ENCODE measurements at places on chromosomes 16 and 17. TPM values are rescaled to one million over a fixed set of nuclear protein-coding genes. Genes with fewer than 3 reads are reported as not detected.

The NOTUM gene
- not detected for total RNA-seq

The CLEC18B gene
- total RNA-seq = 4.2 TPM

The PPM1E gene
- total RNA-seq = not detected

The RND2 gene
- 0.16 TPM for total RNA-seq

DNA sequence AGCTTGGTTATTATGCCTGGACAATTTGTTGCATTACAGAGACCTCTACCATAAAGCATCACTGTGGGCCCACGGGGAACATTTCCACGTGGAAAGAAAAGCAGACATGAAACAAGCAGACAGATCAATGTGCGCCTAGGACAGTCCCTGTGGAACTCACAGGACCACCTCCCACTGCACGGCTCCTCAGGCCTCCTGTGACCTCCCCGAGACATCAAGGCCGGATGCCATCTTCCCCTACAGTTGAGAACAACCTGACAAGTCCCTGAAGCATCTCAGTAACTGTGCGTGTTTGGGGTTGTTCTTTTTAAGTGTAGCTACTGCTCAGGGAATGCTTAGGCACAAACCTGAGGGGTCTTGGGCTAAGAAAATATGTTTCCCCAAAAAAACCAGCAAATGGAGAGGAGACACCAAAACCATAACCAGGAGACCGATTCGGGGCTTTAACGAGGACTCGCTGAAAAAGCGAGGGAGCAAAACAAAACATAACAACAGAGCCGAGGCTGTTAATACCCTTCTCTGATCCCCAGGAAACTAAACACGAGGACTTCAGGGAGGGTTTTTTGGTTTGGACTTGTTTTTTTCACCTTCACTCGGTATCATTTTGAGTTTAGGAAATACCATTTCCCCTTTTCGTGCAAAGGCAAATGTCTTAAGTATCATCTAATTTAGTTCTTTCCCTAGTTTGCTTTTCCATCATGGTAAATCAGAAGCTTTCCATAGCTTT is 87.1 kb downstream of the CYTH1 start:
- peaks cover 45% of the 10 kb centered on the region for H3K36me3 ChIP-seq
- H3K4me1 ChIP-seq = peaks cover 16% of the 10 kb centered on the region
- H3K4me3 ChIP-seq = no peak overlapping the region
- H3K27ac ChIP-seq = peak overlapping the region; percentile 41
- no peak for DNase-seq

DNA sequence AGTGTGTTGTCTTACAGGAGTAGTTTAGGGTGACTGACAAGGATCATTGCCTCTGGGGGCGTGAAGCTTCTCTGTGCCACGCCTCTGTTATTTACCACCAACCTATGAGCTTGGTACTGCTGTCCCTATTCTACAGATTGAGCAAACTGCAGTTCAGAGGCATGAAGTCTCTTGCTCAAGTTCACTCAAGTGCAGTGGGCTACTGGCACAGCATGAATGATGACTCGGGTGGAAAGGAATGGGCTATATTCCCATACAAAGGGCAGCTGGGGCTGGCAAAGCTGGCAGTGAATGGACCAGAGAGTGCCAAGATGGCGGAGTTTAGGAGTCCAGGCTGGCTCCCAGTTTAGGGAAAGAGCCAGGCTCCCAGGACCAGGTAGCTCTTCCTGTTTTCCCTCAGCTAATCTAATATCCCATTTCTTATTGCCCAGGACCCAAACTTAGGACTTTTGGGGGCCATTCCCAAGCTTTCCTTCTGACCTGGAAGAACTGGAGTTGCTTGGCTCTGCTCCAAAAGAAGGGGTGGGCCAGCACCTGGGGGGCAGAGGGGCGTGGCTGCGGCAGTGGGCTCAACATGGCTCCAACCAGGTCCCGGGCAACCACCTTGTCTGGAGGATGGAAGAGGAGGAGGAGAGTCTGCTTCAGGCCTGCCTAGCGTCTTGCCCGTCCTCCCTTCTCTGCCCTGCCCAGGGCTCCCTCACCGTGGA is 12.9 kb downstream of the PLK1 start:
- H3K36me3 ChIP-seq = peaks cover 34% of the 10 kb centered on the region
- H3K4me3 ChIP-seq = no peak overlapping the region
- no peak overlapping the region for H3K27ac ChIP-seq
- peaks cover 8% of the 10 kb centered on the region for H3K4me1 ChIP-seq
- DNase-seq = no peak
- no peaks in the 10 kb centered on the region for H3K27me3 ChIP-seq

DNA sequence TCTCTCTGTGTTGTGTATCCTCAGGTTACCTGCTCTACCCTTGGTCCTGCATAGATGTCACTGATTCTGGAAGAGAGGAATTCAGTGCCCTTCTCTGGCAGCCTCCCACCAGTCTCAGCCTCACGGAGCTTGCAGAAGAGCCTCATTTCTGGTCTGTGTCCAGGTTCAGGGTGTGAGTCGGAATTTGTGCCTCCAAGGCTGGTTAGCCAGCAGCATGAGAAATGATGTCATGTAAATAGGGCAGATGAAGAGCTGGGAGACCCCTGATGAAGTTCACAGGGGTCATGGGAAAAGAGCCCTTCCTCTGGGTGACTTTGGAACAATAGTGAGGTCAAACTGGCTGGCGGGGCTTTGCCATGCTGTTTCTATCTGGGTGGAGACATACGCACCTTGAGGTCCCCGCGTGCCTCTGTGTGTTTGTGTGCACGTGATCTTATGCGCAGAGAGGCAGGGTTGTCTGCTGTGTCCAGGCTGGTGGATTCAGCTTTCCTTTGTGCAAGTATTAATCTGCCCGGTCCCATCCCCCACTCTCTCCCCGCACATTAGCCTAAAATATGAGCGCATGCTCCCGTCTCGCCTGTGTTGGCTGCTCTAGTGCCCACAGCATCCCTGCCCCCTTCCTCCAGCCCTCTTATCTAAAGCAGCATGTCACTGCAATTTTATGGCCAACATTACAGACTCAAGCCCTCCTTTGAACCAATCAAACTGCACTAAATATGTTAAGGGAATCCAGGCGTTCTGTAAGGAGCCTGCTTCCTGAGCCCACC is 256.3 kb upstream of the ZFHX3 start:
- H3K4me1 ChIP-seq = no peaks in the 10 kb centered on the region
- H3K4me3 ChIP-seq = no peak overlapping the region
- no peak for DNase-seq
- no peak overlapping the region for H3K27ac ChIP-seq

DNA sequence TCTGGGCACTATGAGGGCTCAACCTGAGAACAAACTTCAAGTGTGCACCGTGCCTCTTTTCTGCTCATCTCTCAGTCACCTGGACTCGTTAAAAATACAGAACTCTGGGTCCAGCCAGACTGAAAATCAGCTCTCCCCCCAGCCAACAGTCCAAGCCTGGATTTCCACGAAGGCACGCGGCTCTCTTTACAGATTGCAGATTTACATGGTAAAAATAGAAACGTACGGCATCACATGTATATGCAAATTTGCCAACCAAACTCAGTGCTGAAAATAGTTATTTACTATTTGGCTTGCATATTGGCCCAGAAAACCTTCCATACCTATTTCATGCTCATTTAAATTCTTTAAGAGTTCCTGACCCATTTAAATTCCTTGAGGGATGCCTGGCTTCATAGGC is 315.8 kb downstream of the MAF start:
- H3K4me3 ChIP-seq = no peak overlapping the region
- H3K36me3 ChIP-seq = no peaks in the 10 kb centered on the region
- H3K27ac ChIP-seq = no peak overlapping the region
- peaks cover 45% of the 10 kb centered on the region for H3K4me1 ChIP-seq
- DNase-seq = no peak

DNA sequence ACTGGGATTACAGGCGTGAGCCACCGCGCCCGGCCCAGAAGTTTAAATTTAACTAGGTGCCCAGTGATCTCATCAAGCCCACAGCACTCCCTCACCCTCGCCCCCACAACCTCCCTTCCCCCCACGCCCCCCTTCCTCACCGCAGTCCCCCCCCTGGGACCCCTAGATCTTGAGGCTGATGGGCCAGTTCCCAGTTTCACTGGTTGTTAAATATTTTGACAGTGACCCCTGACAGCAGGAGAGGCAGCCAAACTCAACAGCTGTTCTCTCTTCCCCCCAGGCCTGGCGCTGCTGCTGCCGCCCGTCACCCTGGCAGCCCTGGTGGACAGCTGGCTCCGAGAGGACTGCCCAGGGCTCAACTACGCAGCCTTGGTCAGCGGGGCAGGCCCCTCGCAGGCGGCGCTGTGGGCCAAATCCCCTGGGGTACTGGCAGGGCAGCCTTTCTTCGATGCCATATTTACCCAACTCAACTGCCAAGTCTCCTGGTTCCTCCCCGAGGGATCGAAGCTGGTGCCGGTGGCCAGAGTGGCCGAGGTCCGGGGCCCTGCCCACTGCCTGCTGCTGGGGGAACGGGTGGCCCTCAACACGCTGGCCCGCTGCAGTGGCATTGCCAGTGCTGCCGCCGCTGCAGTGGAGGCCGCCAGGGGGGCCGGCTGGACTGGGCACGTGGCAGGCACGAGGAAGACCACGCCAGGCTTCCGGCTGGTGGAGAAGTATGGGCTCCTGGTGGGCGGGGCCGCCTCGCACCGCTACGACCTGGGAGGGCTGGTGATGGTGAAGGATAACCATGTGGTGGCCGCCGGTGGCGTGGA is 15.6 kb downstream of the QPRT start:
- no peak overlapping the region for H3K27ac ChIP-seq
- no peaks in the 10 kb centered on the region for H3K27me3 ChIP-seq
- H3K4me3 ChIP-seq = no peak overlapping the region
- H3K4me1 ChIP-seq = peaks cover 2% of the 10 kb centered on the region
- DNase-seq = no peak

GRCh38 chr17:17516941-17517720 is 20.9 kb upstream of the RASD1 start:
- H3K27ac ChIP-seq = no peak overlapping the region
- H3K4me3 ChIP-seq = no peak overlapping the region
- H3K36me3 ChIP-seq = no peaks in the 10 kb centered on the region
- H3K4me1 ChIP-seq = no peaks in the 10 kb centered on the region
- H3K27me3 ChIP-seq = no peaks in the 10 kb centered on the region
- DNase-seq = no peak

GRCh38 chr16:7914748-7915147 is 582.1 kb downstream of the RBFOX1 start:
- no peak for DNase-seq
- H3K4me1 ChIP-seq = no peaks in the 10 kb centered on the region
- no peaks in the 10 kb centered on the region for H3K27me3 ChIP-seq
- H3K36me3 ChIP-seq = no peaks in the 10 kb centered on the region

DNA sequence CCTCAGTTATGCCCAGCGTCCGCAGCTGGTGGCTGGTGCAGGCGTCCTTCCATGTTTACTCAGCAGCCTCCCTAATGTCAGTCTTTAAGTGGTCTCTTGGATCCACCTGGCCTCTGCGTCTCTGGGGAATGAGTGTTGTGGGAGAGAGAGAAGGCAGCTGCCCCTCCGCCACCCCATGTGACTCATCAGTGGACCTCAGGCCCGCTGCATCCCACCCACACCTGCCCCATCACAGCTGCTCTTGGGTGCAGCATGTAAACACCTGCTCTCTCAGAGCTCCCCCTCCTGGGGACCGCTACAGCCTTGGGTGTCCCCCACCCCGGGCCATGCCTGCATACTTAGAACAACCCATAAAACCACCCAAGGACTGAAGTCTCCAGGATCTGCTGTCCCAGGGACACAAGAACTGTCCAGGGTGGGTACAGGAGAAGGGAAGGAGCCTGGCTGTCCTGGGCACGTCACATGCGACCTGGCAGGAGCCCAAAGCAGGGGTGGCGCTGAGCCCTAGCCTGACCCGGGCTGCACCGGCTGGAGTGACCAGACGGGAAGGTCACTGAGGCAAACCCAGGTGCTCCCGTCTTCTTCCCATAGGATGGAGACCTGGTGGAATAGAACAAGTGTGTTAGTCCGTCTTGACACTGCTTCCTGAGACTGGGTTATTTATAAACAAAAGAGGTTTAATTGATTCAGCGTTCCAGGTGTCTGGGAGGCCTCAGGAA is 4.2 kb downstream of the C16orf90 start:
- H3K27ac ChIP-seq = no peak overlapping the region
- H3K4me1 ChIP-seq = peaks cover 7% of the 10 kb centered on the region
- H3K27me3 ChIP-seq = no peaks in the 10 kb centered on the region
- no peaks in the 10 kb centered on the region for H3K36me3 ChIP-seq

GRCh38 chr17:8082292-8082691 is 5.2 kb downstream of the ALOX12B start:
- no peak overlapping the region for H3K4me3 ChIP-seq
- H3K36me3 ChIP-seq = no peaks in the 10 kb centered on the region
- no peak overlapping the region for H3K27ac ChIP-seq
- H3K4me1 ChIP-seq = peaks cover 18% of the 10 kb centered on the region

DNA sequence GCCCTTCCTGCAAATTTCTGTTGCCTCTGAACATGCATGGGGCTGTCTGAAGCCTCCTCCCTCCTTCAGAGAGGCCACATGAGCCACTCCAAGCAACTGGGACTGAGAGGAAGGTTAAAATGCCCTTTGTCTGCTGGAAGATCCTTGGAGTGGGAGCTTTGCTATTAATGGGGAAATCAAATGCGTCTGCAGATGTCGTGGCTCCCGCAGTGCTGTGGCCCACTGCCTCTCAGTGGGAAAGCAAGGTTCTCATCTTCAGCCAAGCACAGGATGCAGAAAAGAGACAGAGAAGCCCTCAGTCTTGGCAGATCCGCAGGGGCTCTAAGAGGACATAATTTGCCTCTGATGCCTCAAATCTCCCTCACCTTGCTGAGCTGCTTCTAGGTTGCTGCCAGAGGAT is 34.8 kb downstream of the PEMT start:
- H3K27me3 ChIP-seq = no peaks in the 10 kb centered on the region
- H3K36me3 ChIP-seq = no peaks in the 10 kb centered on the region
- H3K4me1 ChIP-seq = no peaks in the 10 kb centered on the region
- no peak for DNase-seq

- no peak overlapping the region for H3K4me3 ChIP-seq
- no peak overlapping the region for H3K27ac ChIP-seq
- H3K4me1 ChIP-seq = no peaks in the 10 kb centered on the region
- DNase-seq = no peak
- peaks cover 13% of the 10 kb centered on the region for H3K36me3 ChIP-seq
- peaks cover 2% of the 10 kb centered on the region for H3K27me3 ChIP-seq
Observed at GRCh38 chr17:49547566-49547965, 28.1 kb upstream of the NXPH3 start.
